ENCODE measurements at places on chromosomes 4 and X.

DNA sequence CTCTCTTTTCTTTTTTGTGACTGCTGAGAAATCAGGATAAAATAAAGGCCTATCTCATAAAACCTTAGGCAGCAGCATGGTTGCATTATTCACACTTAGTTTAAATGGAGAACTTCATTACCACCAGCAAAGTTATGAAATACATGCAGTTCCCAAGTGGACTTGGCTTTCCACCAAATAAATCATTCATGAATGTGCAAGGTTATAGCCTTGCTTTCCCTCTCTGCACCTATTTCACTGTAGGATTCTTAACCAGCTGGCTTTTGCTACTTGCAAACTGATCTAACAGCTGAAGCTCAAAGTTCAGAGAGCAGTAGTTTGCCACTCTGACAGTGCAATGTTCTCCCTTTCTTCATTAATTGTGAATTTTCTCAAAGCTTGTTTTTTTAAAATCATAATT is 140.1 kb upstream of the SMIM31 start:
- DNase-seq, result no peak

GRCh38 chr4:48896845-48897244 is 9.7 kb downstream of the OCIAD2 start:
- no peak for DNase-seq

GRCh38 chr4:110680265-110680664 is 57.4 kb upstream of the PITX2 start:
- no peak for DNase-seq

- DNase-seq, result no peak
These were observed 1329.5 kb upstream of the TENM3 start for GRCh38 chr4:180913750-180914149.

DNA sequence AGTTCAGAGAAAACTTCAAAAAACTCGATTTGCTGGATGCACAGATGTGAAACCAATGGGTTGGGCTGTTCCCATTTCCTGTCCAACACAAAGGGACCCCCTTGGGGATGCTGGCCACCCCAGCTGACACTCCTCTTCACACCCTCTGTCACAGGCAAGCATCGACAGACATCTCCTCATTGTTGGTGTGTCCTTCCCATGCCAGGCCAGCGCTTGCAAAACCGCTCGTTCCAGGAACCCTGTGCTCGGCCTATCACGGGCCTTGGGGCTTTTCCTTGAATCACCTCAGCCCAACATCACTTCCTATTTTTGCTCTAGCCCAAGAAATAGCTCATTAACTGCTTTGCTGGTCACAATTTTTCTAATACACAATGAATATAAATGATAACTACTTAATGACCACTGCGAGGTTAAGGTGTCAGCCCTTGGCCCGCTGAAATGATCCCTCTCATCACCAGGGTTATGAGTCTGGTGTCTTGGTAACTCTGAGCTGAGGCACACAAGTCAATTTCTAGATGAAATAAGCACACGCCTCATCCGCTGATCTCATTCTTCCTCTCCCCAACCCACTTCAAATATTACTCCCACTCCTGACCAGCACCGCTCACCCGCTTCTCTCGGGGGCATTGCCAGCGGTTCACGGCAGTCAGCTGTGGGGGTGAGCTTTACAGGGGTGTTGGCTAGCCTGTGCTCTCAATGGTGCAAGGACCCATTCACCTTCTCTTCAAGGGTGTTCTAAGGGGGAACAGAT is 32.3 kb downstream of the BCOR start:
- DNase-seq, result no peak

- no peak for DNase-seq
These were observed 166.6 kb downstream of the SPRY1 start for GRCh38 chr4:123562994-123563750.

GRCh38 chr4:54679813-54680212 is 22.1 kb downstream of the KIT start:
- DNase-seq, result no peak

DNA sequence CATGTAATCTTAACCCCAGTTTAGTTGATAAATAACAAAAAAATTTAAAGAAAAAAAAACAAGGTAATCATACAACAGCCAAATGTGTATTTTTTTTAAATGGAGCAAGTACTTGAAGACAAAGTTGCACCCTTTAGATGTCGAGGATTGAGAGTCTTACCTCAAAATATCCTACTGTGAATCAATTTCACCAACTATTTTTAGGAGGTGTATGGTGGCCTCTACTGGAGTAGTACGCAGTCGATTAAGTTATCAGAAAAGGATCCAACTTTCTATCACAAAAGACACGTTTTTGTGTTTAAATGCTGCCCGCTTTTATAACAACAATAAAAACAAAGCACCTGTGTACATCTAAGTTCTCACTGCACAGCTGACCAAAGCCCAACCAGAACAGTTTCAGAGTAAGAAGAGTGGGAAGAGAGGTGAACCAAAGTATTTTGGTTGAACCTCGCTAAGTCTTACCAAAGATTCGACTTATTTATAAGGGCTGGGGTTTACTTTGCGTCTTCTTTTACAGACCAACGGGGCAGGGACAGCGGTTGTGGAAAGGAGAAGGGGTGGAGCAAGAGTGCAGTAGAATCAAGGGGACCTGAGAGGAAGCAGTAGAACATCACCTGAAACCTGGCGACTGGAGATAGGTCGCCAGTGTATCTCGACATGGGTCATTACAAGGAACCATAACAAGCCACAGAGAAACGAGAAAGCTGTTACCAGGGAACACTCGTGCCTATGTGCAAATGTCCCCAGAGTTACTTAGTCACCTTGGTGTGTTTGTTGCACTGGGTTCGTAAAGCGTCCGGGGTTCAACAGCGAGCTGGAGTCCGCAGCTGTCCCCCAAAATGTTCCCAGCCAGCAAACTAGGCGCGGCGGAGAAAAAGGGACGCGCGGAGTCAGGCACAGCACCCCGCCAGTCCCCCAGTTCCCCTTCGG is 1.1 kb downstream of the RPS6KA6 start:
- no peak for DNase-seq

DNA sequence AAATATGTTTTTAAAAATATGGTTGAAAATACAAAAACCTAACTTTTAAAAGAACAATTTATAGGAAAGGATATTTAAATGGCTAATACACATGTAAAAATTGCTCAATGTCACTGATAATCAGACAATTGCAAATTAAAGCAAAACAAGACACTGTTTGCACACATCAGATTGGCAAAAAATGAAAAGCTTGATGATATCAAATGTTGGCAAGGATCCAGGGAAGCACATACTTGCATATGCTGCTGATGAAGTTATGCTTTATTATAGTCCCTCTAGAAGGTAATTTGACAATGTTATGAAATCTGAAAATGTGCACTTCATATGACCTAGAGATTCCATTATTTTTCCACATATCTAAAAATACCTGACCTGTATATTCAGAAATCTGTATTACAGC is 45.7 kb upstream of the EPGN start:
- DNase-seq, result no peak

GRCh38 chrX:31272472-31272775 is 200.6 kb upstream of the FTHL17 start:
- DNase-seq, result no peak

DNA sequence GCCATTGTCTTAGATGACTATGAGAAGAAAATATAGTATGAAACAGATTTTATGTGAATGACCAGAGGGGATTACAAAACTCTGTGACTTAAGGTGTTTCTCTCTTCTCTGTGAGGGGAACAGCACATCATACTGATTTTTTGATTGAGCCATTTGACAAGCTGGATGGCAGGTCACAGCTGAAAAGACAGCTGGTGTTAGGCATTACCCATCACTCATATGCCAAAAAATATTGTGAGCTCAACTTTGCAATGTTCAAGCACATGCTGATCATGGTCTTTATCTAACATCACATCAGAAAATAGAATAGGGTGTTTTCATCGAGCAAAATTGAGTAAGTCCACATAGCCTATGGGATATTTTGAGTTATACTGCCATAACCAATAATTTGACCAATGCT is 86.7 kb upstream of the TECRL start:
- no peak for DNase-seq

Measured in stimulated activated CD8-positive, alpha-beta memory T cell treated with anti-CD3 and anti-CD28 coated beads, Interleukin-15, amount 100 ng/mL, for 48 hours (primary cell).